ENCODE measurements at places on chromosomes 16 and 17.

- no peak for DNase-seq
Measured at GRCh38 chr17:31371511-31372097, 19.9 kb upstream of the RAB11FIP4 start.

DNA sequence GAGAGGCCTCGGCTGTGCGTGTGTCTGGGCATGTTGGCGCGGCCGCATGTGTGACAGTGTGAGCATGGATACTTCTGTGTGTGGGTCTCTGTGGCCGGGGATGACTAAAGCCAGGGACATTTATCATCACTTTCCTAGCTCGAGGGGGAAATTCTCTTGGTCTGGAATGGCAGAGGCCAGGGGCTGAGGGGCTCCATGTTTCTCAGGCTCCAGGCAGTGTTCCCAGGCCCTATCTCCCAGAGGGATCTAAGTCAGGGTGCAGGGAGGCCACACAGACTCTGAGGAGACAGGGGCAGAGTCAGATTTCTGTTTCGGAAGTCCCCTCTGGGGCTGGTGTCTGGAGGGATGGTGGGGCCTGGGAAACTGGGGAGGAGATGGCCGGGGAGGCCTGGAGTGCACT lies 23.7 kb upstream of the SPNS2 start:
- no peak for DNase-seq

- DNase-seq = no peak
Measured at GRCh38 chr17:19433727-19434340, 22.8 kb downstream of the RNF112 start.

DNA sequence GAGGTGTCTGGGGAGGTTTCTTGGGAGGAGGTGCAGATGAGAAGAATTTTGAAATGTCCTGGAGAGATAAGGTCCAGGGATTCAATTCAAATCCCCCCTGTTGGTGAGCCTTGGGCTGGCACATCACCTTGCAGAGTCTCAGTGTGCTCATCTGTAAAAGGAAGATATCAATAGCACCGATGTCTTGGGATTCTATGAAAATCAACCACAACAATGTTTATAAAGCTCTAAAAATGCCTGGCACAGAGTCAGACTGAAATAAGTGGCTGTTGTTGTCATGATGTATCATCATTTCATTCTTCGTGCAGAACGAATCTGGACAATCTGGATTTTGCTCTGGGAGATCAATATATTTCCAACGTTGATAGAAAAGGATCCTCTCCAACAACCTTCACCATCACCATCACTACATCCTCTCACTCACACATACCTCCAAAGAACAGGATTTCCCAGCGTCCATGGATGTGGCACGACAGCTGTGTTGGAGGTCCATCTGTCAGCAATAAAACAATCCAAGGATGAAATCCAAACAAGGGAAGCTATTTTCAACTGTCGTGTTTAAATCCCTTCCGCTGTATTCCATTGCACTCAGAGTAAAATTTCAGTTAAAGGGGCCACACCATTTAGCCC lies 393.7 kb upstream of the DYNLRB2 start:
- no peak for DNase-seq

GRCh38 chr17:57993471-57994365 lies 5.7 kb upstream of the VEZF1 start:
- no peak for DNase-seq

- DNase-seq = no peak
Measured at GRCh38 chr17:77416105-77416713, 275.4 kb downstream of the SEC14L1 start.

DNA sequence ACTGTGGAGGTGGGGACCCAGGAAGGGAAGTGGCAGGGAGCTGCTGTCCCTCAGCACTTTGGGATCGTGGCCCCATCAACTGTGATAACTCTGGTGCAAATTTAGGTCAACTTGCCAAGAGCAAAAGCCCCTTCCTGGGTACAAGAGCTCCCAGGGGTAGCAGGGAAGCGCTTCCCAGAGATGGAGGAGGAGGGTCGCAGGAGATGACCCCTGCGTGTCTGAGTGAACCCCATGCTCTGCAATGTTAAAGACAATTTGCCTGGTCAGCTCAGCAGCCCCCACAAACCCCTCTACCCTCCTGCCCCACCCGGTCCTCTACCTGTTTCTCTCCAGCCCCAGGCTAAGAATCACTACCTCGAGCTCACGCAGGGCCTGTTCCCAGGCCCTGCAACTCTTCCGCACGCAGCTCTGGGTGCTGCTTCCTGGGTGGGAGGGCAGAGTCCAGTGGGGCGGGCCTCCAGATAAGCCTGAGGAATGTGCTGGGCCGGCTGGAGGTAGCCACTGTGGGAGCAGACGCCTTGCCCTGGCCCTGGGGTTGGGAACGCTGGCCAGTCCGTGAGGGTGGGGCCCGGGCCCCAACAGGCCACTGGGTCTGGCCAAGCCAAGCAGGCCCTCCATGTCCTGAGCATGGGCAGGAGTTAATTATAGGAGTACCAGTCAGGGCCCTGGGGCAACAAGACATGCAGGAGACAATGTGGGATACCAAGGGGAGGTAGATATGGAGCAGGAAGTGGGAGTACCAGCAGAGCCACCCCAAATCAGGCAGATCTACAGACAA lies 6.1 kb downstream of the DOK4 start:
- DNase-seq = no peak

- no peak for DNase-seq
Measured at GRCh38 chr16:526181-527014, 1.1 kb upstream of the CAPN15 start.

DNA sequence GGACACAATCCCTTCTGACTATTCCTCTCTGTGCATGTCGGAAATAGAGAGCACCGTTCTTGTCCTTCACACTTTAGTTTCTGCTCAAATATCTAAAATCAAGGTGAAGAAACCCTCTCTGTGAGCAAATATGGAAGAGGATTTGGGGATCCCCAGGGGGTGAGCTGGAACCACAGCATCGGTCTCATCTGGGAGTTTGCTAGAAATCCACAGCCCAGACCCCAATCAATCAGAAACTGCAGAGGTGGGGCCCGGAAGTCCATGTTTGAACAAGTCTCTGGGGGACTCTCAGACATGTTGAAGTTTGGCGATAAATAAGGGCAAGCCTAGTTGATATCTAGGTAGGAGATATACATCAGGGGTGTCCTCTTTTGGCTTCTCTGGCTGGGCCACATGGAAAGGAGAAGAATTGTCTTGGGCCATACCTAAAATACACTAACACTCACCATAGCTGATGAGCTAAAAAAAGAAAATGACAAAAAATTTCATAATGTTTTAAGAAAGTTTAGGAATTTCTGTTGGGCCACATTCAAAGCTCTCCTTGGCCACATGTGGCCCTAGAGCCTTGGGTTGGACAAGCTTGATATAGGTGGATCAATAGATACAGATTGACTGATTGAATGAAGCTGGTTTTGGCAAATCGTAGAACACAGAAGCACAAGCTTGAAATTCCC lies 168.0 kb upstream of the FOXF1 start:
- DNase-seq = no peak

GRCh38 chr17:45155029-45155428 lies 6.6 kb upstream of the HEXIM2 start:
- DNase-seq = no peak

GRCh38 chr17:14014657-14015056 lies 54.6 kb upstream of the COX10 start:
- no peak for DNase-seq

- no peak for DNase-seq
Measured at GRCh38 chr17:9090641-9091096, 69.4 kb downstream of the NTN1 start.

DNA sequence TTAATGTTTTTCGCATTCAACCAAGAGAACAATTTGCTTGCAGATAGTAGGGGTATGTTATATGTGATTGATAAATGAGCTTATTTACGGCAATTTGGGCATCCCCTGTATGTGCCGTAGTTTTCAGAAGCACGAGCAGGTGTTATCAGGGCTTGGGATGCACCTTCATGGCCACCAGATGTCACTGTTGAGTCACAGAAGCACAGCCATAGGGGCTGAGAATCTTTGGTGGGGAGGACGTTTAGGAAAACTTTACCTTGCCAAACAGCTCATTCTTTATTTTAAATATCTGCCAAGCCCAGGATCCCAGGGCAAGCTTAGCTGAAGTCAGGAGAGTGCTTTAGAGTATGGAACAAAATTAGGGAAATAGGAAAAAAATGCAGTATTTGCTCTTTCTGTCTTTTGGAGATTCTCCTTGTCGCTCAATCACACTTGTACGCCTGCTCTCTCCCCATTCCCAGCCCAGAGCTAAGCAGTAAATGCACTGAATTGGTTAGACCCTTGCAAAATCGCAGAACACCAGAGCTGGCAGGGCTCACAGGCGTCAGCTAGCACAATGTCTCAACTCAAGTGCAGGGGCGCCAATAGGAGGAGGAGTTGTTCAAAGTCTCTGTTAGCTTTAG lies 93.6 kb upstream of the MPHOSPH6 start:
- DNase-seq = peak; percentile 2

Data from AG04450 (cell line).